A549 treated with Hydrocortisone at 1 μM for 4 hours (cell line): ENCODE measurements at places on chromosomes 12 and 14. TPM values are rescaled to one million over a fixed set of nuclear protein-coding genes. Genes with fewer than 3 reads are reported as not detected.

C1S gene
- 40.4 to 68.0 TPM (median 43.8 TPM) in 5 replicates for total RNA-seq

OR6C65 gene
- not detected in 5 replicates for total RNA-seq

KHNYN gene
- total RNA-seq, result 22.5 to 30.4 TPM (median 25.8 TPM) in 5 replicates

TAMALIN gene
- 0.45 to 1.1 TPM (median 0.84 TPM) in 5 replicates for total RNA-seq

MYBPC1 gene
- not detected in 5 replicates for total RNA-seq

TCL1A gene
- total RNA-seq, result not detected in 5 replicates

SIX6 gene
- not detected in 5 replicates for total RNA-seq

ANKS1B gene
- 0.61 to 1.0 TPM (median 0.80 TPM) in 5 replicates for total RNA-seq

AHNAK2 gene
- 194 to 278 TPM (median 207 TPM) in 5 replicates for total RNA-seq

KIF26A gene
- 2.9 to 4.3 TPM (median 3.9 TPM) in 5 replicates for total RNA-seq

TAS2R30 gene
- total RNA-seq, result 0.05 to 0.06 TPM in 2 of 5 replicates, not detected in the others

ACOT4 gene
- total RNA-seq, result 1.5 to 2.4 TPM (median 2.2 TPM) in 5 replicates

CLEC2A gene
- not detected in 5 replicates for total RNA-seq

INHBC gene
- total RNA-seq, result 0.05 TPM in 1 of 5 replicates, not detected in the others

ACOT6 gene
- not detected in 5 replicates for total RNA-seq

CAPS2 gene
- 0.94 to 1.6 TPM (median 0.99 TPM) in 5 replicates for total RNA-seq

CELA1 gene
- not detected in 5 replicates for total RNA-seq
